ENCODE measurements at places on chromosomes 6 and 20.

GRCh38 chr6:117351521-117351920 lies 74.2 kb downstream of the ROS1 start:
- no peak for DNase-seq

- DNase-seq, result no peak
These were observed 17.6 kb downstream of the HDAC2 start for GRCh38 chr6:113953346-113953745.

- DNase-seq, result no peak
These were observed 65.6 kb downstream of the C6orf118 start for GRCh38 chr6:165243801-165244200.

GRCh38 chr6:137776256-137776655 lies 90.8 kb upstream of the TNFAIP3 start:
- DNase-seq, result no peak

GRCh38 chr20:5039255-5039657 lies 37.9 kb upstream of the SLC23A2 start:
- no peak for DNase-seq

DNA sequence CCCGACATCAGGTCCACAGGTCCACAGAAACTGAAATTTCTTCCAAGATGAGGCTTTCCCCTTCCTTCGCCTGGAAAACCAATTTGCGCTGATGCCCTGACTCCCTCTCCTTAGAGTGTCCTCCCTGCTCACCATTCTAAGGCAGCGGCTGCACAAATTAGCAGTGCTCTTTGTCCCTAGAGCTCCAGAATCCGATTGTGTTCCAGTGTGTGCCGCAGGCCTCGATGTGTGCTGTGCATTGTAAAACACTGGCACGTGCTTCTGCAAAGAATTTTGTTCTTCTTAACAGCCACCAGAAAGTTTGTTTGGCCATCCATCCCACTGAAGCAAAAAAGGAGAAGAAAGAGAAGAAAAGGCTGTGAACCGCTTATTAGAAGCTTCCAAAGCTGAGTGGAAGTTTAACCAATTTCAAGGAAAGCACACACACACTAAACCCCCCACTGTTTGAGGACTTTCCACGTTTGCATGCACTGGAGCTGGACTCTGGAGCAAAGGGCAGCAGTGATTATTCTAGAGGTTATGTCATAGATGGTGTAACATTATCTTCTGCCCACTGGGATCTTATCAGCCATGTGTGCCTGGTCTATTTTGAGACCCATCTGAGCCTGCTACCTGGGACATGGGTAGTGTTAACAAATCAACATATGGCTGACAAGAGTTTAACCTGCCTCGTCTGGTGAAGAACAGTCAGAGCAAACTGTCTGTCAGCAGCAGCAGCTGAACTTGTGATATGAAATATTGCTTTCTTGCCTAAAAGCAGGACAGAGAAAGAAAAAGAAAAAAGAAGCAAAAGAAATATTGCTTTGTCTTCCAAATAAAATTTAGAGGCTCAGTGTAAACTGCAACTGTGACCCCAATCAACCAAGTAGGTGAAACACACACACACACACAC lies 64.9 kb upstream of the RREB1 start:
- no peak for DNase-seq
